CD8-positive, alpha-beta memory T cell (primary cell): ENCODE measurements at places on chromosomes 7 and 10.
A peak's percentile ranks its signal among the peaks of the same experiment; 100 is the strongest.

DNA sequence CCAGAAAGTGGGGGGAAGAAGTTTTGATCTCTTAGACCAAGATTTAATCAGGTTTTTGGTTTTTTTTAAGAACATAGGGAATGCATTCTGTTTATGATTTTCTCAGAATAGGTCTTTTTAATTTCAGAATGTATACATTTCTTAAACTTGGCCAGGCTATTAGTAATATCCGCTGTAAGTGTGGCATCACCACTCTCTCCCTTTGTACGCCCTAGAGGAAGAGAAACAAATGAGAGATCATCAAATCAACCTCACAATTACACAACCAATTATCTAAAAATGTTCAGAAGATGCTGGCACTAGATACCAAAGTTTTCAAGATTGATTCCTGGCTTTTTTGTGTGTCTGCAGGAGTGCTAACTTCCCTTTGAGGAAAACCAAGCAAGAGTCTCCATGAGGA lies 70.0 kb downstream of the KLF6 start:
- no peak for DNase-seq

DNA sequence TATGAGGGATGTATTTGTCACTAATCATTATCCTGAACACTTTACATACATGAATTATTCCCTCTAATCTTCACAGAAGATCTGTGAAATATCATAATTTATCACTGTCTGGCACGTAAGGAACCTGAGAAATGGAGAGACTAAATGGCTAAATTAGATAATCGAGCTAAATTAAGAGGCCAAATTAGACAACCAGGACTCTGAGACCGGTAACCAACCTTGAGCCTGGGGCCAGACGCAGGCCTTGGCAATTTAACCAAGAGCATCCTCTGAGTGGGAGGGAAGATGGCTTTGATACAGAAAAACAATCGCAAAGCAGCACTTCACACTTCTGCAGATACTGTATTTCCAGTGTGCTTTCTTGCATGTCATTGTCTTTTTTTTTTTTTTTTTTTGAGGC lies 21.4 kb downstream of the SVOPL start:
- no peak for DNase-seq

- no peak for DNase-seq
Measured at GRCh38 chr7:47830015-47830414, 118.3 kb downstream of the PKD1L1 start.

DNA sequence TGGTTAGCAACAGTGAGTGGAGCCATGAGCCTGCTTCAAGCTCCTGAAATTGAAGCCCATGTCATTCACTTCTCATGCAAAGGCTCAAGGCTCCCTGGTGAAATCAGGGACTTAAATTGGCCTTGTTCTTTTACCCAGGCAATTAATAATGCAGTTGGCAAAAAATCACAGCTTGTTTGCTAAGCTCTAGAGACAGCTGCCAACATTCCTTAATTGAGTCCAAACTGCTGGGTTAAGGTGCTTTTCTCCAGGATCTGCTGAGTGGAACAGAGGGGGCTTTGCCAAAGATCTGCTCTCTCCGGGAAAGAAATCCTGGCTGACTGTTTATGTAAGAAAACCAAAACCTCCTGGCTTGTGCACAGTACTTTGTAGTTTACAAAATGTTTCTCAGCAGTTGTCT lies 257.6 kb upstream of the GHITM start:
- DNase-seq, result no peak

GRCh38 chr7:875051-875450 lies 1.3 kb upstream of the GET4 start:
- DNase-seq, result peak; percentile 44

GRCh38 chr7:41116817-41117216 lies 586.1 kb downstream of the INHBA start:
- no peak for DNase-seq

- no peak for DNase-seq
Measured at GRCh38 chr10:58516119-58516518, 3.4 kb downstream of the BICC1 start.

DNA sequence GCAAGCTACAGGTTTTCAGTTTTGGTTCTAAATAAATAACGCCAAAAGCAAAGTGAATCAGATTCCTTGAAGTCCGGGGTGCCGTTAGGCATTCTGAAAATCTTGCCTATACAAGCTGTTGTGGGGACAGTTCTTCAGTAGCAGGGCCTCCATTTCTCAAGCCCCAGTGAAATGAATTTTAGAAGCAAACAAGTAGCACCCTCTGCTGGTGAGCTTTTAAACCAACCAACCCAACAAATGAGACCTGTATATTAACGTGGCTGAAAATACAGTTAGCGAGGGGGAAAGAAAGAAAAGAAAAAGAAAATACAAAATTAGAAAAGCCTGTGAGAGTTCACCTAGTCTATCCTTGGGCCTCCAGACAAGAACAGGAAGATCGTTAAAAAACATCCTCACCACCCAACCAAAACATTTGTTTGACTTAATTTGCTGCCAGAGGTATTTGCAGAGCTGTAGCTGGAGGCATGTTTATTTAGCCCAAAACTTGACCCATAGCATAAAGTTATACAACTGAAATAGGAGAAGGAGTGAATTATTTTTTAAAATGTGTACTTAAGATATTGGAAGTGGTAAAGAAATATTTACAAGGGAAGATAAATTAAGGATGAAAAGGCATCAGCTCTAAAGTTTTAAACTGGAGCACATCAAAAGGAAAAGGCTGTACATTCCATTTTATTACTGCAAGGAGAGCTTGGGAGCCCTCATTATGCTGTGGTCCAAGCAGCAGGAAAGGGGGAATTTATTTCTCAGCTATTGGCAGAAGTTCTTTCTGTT lies 98.9 kb downstream of the DYNC1I1 start:
- no peak for DNase-seq

DNA sequence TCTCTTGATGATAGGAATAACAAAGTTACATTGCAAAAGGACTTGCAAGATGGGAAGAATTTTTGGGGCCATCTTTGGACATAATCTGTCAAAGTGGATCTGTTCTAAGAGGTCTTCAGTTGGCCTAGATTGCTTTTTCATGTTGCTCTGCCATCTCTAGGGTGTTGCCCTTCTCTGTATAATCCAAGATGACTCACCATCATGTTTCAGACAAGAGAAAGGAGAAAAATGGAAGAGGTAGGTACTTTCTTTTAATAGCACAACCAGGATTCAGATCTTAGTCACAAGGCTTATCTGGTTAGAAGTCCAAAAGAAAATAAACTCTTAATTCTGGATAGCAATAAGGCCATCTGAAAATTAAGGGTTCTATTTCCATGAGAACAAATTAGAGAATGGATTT lies 38.7 kb upstream of the FOXP2 start:
- DNase-seq, result no peak
